Effector CD8-positive, alpha-beta T cell (primary cell): ENCODE measurements at places on chromosomes 3 and 15.

DNA sequence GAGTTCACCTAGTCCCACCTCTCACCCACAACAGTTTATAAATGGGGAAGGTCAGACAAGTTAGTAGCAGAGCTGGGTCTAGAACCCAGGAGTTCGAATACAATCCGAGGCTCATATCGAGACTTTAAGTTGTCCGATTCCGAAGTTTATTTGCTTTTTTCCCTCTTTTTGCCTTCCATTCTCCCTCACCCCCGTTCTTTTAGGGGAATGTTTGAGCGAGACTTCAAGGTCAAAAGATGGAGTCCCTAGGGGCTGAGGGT lies 7.3 kb downstream of the BCL6 start:
- DNase-seq, result no peak

- DNase-seq, result no peak
Observed at GRCh38 chr3:188330138-188330537, 176.2 kb downstream of the LPP start.

GRCh38 chr3:171278299-171278590 lies 182.0 kb downstream of the TNIK start:
- no peak for DNase-seq

GRCh38 chr3:126267169-126267975 lies 87.0 kb upstream of the ALDH1L1 start:
- DNase-seq, result no peak

DNA sequence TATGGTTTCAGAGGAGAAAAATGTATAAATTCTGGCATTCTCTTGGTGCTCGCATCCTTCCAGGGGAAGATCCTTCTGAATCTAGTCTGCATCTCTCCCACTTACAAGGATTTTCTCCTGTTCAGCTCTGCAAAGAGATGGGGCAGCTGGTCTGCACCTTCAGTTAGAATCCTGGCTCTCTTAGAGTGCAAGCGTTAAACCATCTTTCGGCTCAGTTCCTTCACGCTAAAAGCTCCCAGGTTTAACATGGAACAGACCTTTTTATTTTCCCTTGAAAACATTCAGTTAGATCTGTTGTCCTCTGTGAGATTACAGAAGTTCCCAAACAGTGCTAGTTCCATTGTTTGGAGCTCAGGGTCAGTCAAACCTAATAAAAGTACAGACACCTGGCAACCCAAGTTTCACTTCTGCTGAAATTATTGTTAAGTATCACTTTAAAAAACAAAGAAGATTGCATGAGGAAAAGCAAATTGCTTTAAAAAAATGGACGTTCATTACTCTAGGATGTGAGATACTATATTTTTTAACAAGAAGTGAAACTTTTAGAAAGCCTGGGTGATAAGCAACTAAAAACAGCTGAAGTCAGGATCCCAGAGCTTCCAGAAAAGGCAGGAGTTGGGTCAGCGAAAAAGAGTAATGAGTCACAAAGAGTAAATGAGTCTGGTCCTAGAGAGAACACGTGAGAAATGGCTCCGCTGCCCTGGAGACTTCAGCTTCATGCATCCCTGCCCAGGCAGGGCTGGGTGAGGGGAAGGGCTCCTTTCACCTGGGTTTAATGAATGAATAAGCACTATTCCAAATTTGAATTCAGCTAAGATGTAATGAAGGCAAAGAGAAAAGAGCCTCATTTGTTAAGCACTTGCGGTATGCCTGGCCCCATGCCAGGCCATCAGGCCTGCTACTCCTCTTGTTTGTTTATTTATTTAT lies 63.3 kb downstream of the ABTB1 start:
- no peak for DNase-seq
